Hematopoietic multipotent progenitor cell (in vitro differentiated cells): ENCODE measurements at places on chromosomes 5 and 9.

DNA sequence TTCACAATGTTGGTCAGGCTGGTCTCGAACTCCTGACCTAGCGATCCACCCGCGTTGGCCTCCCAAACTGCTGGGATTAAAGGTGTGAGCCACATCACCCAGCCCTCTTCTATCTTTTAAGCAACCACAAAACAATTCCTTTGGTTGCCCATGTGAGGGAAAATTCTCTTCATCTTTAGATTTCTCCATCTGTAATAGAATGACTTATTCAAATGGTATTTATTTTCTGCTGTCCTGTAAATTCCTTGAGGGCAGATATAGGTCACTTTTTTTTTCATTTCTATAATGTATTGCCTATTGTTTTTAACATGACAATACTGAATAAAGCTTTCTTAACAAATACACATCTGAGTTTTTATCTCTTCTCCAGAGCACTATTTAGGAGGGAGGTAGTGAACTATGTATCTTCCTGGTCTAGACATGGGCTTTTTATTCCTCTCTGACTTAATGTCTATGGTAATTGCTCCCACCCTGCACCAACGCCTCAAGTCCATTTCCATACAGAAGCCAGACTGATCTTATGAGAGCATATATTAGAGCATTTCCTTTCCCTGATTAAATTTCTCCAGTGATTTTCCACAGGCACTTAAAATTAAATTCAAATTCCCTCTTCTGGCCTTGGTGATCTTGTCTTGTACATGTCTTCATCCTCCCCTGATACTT is 595.6 kb downstream of the CAAP1 start:
- no peak for DNase-seq

DNA sequence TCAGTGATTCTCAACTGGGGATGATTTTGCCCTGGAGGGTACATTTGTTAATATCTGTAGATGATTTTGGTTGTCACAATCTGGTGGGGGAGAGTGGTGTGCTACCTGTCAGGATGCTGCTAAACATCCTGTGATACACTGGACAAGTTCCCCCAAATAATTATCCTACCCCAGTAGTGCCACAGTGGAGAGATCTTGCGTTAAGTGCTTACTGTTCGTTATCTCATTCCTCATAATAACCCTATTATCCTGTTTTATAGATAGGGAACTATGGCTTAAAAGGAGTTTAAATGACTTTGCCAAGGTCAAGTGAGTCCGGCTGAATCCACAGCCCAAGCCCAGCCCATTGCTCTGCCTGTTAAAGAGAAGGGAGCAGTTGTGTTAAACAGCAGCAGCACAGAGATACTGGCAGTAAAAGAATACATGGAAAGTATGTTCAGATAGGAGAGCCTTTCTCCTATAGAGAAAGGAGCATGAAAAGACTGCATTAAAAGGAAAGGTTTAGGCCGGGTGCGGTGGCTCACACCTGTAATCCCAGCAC is 15.4 kb downstream of the CNOT8 start:
- DNase-seq = no peak

- DNase-seq = no peak
Observed at GRCh38 chr9:127531676-127532075, 80.4 kb downstream of the LRSAM1 start.

DNA sequence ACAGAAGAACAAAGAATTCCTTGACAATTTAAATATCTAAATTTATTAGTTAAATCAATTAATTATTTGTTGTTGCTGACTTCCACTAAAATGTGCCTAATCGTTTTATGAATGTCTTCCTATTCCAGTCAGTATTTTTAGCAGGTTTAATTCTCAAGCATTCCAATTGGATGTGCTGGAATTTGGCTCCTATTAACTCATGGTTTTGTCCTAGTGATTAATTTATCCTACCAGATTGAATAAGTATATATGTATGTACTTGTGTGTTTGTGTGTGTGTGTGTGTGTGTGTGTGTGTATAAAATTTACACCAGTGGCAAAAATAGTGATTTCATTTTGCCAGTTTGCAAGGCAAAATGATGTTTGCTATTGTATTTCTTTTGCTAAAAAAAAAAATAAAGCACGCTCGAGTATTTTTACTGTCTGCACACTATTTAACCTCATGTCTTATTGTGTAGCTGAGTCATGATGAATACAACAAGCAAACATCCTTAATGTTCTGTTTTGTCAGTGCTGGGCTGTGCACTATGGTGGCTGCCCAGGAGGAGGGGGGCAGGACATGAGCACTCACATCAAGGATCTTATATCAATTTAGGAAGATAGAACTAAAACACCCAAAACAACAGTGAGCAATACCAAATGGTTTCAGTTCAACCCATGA is 375.5 kb downstream of the PDE4D start:
- DNase-seq = no peak

GRCh38 chr9:94700445-94700844 is 26.1 kb upstream of the AOPEP start:
- DNase-seq = no peak

GRCh38 chr5:35482167-35482755 is 135.4 kb upstream of the SPEF2 start:
- DNase-seq = no peak

DNA sequence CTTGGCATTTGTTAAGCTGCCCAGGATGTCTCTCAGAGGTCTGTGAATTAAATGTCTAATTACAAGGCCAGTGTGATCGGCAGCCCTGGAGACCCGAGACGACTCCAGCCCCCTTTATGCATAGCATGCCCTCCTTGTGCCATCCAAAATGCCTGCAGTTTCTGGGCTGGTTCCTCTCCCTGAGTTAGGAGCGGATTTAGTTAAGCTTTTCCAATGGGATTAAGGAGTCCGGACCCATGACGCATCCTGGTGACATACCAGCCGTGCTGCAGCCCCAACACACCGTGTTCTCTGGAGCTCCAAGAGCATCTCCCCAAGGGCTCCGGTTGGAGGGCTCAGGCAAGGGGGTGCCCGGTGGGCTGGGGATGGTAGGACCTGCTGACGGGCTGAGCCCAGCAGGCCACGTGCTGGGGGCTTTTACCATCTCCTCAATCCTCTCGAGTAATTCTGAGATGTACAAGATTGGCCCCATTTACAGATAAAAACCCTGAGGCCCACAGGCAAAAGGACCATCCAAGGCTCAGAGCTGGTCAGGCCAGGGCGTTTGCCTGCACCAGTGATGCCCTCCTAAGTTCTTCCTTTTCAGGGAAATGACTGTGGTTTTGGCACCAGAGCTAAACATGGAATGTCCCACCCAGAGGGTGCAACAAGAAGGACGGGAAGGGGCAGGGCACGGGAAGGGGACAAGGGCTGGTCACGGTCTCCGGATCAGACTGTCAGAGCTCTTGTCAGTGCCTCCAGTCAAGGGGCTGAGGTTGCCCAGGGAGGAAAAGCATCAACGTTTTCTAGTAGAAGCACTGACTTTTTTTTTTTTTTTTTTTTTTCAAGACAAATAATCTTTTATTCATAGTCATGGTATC is 82.6 kb upstream of the PHYKPL start:
- DNase-seq = no peak

DNA sequence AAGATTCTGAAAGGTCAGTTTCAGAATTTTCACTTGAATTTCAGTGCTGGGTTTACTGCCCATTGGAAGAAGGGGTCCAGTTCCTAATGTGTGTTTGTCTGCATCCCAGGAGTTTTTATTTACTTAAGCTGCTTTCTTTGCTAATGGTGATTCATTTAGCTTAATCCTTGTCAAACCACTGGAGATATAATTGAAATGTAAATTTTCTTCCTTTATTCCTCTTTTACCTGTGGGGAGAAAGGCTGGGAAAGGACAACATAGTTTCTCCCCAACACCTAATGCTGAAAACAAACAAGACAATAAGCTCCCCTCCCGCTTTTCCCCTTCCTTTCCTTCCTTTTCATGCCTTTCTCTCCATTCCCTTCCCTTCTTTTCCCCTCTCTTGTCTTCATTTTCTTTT is 185.8 kb downstream of the KCTD16 start:
- no peak for DNase-seq

DNA sequence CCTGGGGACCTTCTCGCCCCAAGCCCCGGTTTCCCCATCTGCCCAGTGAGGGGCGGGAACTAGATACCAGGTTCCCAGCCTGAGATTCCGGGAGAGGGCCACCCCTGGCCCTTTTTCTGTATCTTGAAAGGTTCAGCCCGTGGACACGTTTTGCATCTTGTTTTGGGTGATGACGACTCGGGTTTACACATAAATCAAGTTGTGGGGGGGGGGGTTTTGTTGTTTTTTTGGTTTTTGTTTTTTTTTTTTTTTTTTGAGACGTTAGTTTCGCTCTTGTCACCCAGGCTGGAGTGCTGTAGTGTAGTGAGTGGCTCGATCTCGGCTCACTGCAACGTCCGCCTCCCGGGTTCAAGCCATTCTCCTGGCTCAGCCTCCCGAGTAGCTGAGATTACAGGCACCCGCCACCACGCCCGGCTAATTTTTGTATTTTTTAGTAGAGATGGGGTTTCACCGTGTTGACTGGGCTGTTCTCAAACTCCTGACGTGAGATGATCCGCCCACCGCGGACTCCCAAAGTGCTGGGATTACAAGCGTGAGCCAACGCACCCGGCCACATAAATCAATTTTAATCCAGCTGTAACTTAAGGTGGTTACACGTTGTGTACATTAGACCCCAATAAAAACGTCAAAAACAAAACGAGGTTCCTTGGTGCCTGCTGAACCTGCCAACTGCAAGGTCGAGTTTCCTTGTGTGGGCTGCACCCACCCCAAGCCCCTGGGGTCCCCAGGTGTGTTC is 1.1 kb upstream of the BRD3 start:
- peak; percentile 82 for DNase-seq

DNA sequence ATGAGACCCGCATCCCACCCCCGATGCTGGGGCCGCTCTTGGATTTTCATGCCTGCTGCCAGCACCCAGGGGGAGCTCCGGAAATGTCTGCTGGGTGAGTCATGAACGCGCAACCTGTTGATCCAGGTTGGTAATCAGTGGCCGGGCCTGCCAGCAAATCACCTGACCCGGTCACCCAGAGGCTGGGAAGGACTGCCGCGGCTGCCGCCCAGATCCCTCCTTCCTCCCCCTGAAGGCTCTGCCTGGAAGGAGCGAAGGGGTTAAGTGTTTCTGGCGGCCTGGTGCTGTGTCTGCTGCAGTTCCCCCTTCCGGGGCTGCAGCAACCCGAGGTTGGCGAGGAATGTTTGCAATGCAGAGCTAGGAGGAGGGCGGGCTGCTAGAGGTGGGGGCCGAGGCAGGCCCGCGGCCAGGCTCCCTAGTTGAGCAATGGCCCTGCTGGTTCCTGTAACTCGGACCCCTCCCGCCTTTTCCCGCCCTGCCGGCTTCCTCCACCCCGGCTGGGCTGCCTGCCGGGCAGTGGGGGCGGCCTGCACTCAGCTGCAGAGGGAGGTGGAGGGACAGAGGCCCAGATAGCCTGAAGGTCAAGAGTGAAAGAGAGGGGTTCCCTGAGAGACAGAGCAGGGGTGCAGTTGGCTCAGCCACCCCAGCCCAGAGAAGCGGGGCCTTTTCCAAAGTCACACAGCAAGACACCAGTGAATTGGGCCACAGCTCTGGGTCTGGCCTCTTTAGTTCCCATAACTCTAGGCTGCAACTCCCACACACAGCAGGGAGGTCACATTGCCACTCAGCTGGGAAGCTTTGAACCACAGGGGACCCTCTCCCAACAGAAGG is 156.3 kb upstream of the IER5L start:
- DNase-seq = no peak

DNA sequence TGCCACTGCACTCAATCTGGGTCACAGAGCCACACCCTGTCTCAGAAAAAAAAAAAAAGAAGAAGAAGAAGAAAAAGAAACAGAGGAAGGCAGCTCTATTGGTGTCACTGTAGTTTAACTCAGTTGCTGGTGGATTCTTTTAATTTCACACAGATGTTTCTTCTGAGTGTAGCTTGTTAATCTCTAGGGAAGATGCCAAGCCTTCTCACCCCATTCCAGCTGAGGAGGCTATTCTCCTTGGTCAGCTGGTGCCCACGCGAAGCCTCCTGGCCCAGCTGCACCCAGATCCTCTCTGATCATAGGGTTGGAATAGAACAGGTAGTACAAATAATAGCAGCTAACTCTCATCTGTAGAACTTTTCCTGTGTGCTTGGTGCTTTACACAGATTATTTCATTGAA is 113.8 kb upstream of the SPRY4 start:
- no peak for DNase-seq

DNA sequence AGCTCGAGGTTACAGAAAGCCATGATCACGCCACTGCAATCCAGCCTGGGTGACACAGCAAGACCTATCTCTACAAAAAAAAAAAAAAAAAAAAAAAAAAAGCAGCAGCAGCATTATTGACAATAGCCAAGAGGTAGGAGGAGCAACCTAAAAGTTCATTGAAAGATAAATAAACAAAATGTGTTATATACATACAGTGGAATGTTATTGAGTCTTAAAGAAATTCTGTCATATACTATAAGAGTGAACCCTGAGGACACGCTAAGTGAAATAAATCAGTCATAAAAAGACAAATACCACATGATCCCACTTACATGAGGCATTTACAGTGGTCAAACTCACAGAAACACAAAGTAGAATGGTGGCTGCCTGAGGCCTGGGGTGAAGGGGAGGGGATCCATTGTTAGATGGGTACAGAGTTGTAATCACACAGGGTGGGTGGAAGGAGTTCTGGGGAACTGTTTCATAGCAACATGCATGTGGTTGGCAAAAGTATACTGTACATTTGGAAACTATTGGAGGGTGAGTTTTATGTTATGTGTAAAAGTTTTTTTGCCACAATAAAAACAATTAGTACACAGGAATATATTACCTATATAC is 77.2 kb downstream of the MLLT3 start:
- no peak for DNase-seq

GRCh38 chr9:136361047-136361753 is 2.3 kb downstream of the DNLZ start:
- DNase-seq = no peak

DNA sequence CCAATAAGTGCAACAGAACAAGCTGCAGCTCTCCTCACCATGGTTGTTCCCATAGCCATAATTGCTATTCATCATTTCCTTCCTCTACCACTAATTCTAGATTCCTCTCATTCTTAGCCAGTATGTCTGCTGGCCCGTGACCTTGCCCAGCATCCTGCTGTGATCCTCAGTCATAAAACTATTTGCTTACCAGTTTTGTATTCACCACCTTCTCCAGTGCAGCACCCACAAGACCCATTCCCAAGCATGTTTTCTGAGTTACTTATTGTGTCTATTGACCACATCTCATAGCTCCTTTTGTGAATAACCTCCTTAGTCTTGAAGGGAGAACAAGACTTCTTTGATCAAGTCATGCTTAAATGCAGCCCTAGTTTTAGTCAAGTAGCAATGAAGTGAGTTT is 488.0 kb upstream of the CTNND2 start:
- no peak for DNase-seq

DNA sequence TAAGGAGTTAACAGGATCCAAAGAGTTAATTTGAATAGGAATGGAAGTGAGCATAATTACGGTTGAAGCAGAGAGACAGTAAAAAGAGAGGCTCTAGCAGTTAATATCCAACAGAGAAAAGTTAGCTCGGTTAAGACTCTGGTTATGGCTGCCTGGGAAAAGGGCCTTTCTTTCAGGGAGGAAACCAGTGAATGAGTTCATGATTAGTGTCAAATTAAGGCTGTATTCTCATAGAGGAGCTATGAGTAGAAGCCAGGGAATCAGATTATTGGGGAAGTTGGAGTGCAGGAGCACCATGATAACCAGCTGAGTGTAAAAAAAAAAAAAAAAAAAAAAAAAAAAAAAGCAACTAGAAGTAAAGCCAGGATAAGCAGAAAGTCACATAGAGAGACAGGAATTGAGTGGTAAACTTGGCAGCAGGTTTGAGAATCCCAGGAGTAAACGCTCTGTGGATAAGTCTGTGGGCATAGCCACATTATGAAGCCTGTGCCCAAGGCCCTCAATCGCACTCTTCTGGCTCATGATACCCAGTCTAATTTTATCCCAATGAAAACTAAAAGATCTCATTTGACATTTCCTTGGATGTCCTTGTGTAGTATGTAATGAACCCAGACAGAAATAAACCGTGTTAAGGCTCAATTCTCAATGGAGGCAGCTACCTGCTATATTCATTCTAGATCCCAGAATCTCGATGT is 372.6 kb upstream of the MPDZ start:
- no peak for DNase-seq
